ENCODE measurements at places on chromosomes 12 and 14. TPM values are rescaled to one million over a fixed set of nuclear protein-coding genes. Genes with fewer than 3 reads are reported as not detected.

GRCh38 chr14:78302841-78303240, 132.7 kb downstream of the NRXN3 start:
- no peak for DNase-seq

DNA sequence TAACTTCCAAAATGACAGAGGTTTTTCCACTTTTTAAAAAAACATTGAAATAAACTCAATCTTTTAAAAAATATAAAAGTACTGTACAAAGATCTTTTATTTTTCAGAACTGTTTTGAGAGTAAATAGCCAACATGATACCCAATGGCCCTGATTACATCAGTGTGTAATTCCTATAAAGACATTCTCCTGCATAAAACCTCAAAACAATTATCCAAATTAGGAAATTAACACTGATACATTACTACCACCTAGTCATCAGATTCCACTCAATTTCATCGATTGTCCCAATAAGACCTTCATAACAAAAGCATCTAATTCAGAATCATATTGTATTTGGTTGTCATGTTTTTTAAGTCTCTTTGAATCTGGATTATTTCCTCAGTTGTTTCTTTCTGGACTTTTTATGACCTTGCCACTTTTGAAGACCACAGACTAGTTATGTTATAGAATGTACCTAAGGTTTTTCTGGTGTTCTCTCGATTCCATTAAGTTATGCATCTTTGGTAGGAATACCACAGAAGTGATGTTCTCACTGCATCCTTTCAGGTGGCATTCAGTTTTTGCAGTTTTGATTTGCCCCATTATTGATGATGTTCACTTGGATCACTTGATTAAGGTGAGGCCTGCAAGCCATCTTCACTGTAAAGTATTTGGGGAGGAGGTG, 4.0 kb upstream of the YEATS4 start:
- DNase-seq: no peak

- no peak for DNase-seq
Observed at GRCh38 chr14:63993992-63994391, 141.2 kb downstream of the SYNE2 start.

- DNase-seq: no peak
Observed at GRCh38 chr14:61147831-61148549, 133.1 kb downstream of the TMEM30B start.

GRCh38 chr12:97748298-97748697, 285.7 kb downstream of the RMST start:
- no peak for DNase-seq

GRCh38 chr14:49314737-49315136, 271.4 kb downstream of the RPS29 start:
- DNase-seq: no peak

- DNase-seq: no peak
Observed at GRCh38 chr14:24312736-24313507, 1.6 kb downstream of the LTB4R start.

- no peak for DNase-seq
Observed at GRCh38 chr12:89326239-89327040, 25.9 kb downstream of the DUSP6 start.

DNA sequence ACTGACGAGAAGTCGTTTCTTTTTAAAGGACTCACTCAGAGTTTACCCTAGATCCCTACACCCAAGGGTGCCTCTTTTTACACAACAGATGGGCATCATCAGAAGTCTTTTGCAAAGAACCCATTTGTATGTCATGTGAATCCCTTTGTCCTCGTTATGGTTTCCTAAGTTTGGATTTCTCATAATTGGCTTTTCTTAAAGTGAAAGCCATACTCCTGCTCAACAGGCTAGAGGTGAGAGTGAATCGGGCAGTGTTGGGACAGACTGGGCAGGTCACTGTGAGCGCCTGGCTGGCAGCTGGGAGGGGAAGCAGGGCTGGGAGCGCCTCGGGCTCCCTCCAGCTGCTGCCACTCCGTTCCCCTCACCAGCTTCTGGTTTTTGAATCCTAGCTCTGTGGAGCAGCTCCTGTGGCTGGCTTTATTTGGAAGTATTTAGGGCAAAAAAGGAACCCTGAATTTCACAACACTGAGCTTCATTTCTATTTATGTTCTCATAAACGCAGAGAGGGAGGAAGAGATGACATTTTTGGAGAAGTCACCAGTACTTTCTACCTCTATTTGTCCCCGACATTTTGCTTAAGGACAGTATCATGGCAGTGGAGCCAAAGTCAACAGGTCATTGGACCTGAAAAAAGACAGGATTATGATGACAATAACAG, 63.8 kb upstream of the ACTN1 start:
- no peak for DNase-seq

The PCED1B gene
- 9.7 TPM for total RNA-seq

The PAX9 gene
- not detected for total RNA-seq

The CLEC6A gene
- total RNA-seq: not detected
